ENCODE measurements at places on chromosomes 13 and 19.

DNA sequence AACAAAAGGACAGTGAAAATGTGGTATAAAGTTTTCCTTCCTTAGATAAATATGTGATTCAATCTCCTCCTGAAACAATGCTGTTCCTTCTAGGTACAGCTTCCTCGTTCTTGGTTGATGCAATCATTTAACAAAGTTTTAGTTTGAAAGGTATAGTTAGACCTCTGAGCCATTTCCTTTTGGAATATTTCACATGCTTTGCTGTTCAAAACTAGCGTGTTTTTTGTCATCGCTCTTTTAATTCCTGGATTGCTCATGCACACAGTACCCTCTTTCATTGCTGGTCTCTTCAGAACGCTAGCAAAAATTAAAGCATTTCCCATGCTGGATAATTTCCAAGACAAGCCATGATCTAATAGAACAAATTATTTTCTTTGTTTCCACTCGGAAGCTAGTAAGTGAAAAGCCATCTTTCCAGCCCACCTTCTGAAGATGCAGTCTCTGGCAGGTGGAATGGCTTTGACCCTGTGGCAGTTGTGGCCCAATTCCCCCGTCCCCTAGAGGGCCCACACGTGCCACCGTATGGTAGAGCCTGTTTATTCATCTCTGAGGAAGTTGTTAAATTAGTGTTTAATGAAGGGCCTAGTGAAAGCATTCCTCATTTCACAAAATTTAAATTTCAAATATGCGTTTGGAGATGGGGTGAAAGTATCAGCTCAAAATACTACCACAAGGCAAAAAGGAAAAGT, 1040.6 kb upstream of the SLC10A2 start:
- DNase-seq: no peak

- DNase-seq: no peak
These were observed 490 bp downstream of the ITPKC start for GRCh38 chr19:40717325-40717879.

- DNase-seq: no peak
These were observed 4.2 kb downstream of the PDX1 start for GRCh38 chr13:27923794-27924528.

DNA sequence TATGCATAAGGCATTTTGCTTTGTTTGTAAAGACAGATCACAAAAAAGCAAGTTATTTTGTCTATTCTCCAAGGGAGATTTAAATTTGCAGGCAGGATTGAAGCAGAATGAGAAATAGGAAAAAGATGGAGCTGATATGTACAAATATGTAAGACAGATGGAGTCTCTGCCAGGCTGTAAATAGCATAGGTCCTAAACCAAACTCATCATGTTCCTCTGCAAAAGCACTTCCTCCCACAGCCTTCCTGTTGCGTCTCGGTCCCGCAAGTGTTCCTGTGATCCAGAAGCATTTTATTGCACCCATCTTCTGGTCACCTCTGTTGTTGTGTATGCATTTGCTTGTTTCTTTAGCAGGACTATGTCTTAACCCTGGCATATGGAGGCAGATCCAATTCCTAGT, 95.7 kb upstream of the CLDN10 start:
- DNase-seq: no peak

DNA sequence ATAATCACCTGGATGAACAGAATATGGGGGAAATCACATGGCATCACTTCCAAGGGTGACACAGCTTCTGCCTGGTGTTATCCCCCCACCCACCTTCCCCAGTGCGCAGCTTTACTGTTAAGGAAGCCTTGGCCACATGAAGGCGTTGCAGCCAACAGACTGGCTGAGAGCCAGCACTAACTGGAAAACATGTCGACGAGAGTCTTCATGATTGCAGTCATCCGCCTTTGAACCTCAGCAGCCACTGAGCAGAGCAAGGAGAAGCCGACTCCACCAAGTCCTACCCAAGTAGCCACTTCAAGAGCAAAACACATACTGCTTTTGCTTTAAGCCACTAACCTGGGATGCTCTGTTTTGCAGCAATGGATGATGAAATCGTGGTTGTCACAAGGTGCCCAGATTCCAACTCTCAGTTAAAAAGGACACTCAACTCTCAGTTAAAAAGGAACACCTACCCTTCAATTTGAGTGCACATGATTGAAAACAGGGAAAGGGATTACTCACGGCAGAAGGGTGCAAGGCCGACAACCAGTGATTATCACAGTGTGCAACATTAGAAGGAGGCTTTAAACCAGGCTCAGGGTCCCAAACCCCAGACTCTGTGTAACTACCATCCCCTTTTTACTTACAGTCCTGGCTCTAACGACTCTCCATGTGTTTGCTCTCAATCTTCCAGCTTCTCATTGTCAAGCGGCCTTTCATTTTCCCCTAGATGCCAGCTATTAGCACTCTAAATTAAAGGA, 149.1 kb downstream of the KLF12 start:
- peak; percentile 82 for DNase-seq

DNA sequence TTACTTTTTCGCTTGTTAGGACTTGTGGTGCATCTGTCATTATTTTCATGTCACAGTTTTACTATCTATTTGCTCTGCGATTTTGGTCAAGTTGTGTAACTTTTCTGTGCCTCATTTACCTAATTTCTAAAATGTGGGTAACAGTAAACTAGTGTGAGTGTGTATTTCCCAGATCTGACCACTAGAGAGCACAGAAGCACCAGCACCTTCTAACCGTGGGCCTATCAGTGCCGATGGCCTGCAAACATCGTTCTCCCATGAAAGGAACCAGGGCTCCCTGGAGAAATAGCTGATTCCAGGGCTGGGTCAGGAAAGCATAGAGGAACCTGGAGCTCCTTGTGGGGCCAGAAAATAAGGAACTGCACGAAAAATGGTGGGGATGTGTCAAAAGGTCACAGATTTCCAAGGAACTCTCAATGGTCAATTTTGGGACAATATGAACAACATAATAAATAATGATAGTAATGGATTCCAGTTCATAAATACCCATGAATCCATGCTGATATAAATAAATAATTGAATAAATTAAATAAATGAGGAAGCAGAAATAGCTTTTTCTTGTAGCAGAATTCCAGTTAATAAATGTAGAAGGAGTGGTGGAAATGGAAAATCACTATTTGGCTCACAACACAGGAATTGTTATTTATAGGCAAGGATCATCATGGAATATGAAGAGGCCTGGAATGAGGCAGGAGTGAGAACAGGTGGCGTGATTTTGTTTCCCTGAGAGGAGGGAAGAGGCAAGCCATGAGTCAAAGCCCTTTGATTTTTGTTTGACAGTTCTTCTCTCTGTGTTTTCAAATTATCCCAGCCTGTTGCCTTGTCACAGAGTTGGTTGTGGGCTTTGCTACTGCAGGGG, 31.1 kb downstream of the CEACAM8 start:
- DNase-seq: peak; percentile 36

- peak; percentile 92 for DNase-seq
These were observed 559 bp upstream of the LENG9 start for GRCh38 chr19:54464044-54464629.

- no peak for DNase-seq
These were observed 45.8 kb downstream of the UFM1 start for GRCh38 chr13:38395497-38395788.

DNA sequence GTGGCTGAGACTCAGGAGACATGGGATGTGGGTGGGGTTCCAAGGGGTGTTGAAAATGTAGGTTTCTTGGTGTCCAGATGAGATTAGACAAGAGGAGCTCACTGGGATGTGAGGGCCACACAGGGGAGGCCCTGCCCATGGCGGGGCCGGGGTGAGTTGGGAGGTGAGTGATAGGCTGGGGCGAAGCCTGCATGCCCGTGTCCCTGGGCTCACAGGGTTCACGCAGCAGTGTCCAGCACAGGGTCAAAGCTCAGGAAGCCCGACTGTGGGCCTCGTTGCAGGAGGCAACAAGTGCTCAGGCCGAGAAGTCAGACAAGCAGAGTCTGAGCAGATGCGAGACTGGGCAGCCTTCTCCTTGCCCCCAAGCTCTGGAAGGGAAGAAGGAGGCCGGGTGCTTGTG, 27.2 kb downstream of the CCDC8 start:
- DNase-seq: no peak

DNA sequence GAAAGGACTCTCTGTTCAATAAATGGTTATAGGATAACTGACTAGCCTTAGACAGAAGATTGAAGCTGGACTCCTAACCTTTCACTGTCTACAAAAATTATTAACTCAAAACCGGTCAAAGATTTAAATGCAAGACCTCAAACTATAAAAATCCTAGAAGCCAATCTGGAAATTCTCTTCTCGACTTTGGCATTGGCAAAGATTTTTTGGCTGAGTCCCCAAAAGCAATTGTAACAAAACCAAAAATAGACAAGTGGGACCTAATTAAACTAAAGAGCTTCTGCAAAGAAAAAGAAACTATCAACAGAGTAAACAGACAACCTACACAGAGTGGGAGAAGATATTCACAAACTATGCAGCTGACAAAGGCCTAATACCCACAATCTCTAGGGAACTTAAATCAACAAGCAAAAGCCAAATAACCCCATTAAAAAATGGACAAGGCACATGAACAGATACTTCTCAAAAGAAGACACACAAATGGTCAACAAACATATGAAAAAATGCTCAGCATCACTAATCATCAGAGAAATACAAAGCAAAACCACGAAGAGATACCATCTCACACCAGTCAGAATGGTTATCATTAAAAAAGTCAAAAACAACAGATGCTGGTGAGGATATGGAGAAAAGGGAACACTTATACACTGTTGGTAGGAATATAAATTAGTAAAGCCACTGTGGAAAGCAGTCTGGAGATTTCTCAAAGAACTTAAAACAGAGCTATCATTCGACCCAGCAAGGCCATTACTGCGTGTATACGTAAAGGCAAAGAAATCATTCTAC, 266.3 kb downstream of the DNAJC15 start:
- no peak for DNase-seq

DNA sequence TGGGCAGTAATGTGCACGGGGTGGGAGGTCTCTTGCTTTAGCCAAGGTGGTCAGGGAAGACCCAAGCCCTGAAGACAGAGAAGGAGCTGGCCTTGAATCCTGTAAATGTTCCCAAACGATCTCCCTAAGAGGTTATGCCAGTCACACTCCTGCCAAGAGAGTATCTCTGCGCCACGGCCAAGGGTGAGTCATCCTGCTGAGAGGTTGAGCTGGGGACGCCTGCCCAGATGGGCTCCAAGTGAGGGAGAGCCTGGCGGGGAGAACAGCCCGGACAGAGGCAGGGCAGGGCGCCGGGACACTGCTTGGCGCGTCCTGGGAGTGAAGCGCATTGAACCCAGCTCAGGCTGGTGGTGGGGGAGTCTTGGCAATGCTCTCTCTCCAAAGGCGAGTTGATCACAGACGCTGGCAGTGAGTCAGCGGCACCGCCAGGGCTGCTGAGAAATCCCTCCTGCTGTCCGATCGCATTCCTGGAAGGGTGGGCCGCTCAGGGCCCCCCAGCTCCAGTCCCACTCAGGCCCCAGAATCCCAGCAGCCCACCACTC, 16.4 kb downstream of the SULT2B1 start:
- no peak for DNase-seq

DNA sequence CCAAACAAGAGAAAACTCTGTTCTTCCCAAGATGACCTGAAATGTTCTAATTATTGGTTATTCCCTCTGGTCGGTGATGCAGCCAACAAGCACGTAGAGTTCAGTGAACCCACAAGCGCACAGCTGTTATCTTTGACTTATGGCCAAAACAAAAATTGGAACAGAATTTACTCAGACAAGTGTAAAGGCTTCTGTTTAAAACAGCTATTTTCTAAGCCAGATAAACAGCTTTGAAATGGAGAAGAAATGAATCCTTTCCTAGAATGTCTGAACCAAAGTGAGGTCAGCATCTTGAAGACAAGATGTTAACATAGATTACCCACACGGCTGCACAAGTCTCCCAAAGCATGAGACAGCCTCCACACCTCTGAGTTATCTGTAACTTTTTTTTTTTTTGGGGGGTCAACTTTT, 669.2 kb downstream of the DIAPH3 start:
- DNase-seq: no peak

DNA sequence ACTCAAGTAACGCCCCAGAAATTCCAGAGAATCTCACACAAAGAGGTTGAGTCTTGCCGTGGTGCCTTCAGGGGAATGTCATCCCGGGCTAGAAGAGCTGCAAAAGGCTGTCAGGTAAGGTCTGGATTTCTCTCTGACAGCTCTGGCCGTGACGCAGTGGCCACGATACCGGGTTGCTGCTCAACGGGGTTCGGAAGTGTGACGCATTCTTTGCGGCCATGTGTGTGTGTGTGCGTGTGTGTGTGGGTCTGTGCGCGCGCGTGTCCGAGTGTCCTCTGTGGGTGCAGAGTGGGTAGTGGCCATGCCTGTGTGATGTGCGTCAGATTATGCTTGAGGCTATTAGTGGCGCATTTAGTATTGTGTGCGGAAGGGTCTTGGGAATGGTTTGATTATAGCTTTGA, 306 bp downstream of the ZNF540 start:
- peak; percentile 83 for DNase-seq
